ENCODE measurements at places on chromosomes 5 and 9. TPM values are rescaled to one million over a fixed set of nuclear protein-coding genes. Genes with fewer than 3 reads are reported as not detected.

- no peak for DNase-seq
Observed at GRCh38 chr5:123180178-123180577, 91.1 kb downstream of the PRDM6 start.

DNA sequence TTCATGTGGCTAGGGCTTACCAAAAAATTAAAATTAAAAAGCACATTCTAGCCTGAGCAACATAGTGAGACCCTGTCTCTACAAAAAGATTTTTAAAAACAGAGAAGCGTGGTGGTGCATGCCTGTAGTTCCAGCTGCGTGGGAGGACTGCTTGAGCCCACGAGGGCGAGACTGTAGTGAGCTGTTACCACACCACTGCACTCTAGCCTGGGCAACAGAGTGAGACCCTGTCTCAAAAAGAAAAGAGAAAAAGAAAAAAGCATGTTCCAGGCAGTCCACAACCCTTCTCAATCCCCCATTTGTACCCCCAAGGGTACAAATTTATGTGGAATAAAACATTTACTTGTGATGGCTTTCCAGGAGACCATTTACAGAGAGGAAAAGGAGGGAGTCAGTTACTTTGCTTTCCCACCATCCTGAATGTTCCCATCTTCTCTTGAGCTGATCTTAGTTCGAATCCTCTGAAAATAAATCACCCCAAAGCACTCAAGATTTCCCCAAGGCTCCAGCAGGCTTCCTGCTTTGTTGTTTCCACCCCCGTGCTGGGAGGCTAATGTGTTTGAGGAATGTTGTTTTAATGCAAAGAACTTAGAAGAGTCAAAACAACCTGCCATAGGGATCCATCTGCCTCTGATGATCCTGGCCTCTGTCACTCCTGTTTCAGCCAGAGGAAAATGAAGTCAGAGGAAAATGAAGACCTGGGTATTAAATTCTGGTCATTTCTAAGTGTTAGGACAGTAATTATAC lies 384.7 kb downstream of the BNC2 start:
- DNase-seq: no peak

DNA sequence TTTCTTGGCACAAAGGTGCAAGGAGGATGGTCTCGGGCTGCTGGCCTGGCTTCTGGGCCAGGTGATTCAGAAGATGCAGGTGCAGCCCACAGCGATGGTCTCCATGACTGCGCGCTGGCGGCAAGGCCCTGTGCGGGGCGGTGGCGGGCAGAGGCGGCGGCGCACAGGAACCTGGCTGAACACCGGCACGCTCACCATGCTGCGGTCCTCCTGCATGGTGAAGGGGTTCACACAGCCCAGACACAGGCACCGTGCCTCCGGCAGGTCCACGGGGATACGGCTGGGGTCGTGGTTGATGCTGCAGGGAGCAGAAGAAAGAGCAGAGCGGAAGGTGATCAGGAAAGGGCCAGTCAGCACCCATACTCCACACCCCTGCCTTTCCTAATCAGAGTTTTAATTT lies 4.8 kb downstream of the IL17B start:
- DNase-seq: no peak

DNA sequence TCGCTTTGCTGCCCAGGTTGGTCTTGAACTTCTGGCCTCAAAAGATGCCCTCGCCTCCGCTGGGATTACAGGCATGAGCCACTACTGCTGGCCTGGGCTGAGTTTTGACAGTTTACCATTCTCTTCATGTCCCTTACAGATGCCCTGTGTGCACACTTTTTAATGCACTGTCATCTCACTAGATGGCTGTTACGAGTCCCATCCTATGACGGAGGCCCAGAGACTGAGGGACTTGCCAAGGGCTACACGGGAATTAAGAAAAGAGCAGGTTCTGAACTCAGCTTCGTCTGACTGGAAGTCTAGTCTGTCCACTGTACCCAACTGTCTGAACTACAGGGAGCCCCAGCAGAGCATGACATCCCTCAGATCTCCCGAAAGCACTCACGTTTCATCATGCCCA lies 63.9 kb downstream of the ARHGEF37 start:
- no peak for DNase-seq

DNA sequence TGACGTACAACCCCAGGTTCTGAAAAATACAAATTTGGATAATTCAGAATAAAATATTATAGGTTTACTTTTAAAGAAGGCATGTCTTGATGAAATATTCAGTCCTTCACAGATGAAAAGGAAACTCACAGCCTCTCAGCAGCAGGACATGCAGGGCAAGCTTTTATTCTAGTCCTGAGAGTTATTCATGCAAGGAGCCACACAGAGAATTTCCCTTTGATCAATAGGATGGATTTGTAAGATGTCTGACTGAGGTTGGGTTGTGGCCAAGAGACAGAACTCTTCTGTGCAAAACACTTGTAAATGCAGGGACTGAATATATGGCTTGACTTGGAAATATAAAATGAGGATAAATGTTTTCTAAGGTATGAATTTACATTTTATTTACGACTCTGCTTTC lies 48.8 kb upstream of the TBCA start:
- DNase-seq: no peak

DNA sequence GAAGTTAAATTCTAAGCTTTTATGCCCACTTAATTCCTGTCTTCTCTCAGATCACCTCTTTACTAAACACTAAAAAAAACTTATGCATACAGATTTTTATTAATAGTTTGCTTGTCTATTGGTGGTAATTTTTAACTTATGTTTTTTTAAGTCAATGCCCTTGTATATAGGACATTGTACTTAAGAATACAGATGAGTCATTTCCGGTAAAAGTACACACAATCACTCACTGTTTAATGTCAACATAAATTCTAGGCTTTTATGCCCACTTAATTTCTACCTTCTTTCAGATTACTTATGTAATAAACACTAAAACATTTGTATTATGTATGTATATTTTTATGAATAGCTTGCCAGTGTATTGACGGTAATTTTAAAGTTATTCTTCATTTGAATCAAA lies 872.8 kb upstream of the CDH9 start:
- peak; percentile 7 for DNase-seq

- no peak for DNase-seq
Observed at GRCh38 chr9:121786543-121786948, 135.1 kb downstream of the DAB2IP start.

DNA sequence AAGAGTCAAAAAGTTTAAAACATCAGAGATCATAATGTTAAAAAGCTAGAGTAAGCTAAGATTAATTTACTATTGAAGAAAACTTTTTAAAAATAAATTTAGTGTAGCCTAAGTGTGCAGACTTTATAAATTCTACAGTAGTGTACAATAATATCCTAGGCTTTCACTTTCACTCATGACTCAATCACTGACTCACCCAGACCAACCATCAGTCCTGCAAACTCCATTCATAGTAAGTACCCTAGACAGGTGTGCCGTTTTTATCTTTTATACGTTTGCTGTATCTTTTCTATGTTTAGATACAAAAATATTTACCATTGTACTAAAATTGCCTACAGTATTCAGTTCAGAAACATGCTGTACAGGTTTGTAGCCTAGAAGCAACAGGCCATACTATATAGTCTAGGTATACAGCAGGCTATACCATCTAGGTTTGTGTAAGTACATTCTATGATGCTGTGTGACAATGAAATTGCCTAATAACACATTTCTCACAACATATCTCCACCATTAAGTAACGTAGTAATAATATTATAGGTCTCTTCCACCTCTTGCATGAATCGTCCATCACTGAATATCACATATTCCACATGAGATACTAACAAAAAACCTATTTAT lies 59.2 kb downstream of the MEGF9 start:
- DNase-seq: peak; percentile 73

GRCh38 chr5:133665571-133665970 lies 53.2 kb upstream of the FSTL4 start:
- DNase-seq: no peak

DNA sequence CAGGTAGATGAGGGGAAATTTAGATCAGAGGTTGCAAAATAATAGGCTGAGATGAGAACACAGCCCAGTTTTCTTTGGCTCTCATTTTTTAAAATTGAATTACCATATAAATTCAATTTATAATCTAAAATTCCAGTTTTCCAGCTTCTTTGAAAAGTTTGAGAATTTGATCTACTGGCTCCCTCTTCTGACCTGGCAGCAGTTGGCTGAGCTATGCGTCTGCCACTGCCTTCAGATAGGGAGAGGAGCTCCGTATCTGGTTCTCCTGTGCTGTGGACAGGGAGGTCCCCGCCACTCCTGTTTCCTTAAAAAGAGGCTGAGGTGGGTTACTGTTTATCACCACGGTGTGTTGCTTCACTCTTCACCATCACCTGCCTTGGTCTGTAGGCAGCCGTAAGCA lies 103.7 kb downstream of the ARHGAP26 start:
- DNase-seq: no peak

- DNase-seq: no peak
Observed at GRCh38 chr5:108257996-108258395, 123.9 kb downstream of the FBXL17 start.

- DNase-seq: no peak
Observed at GRCh38 chr5:82793808-82794419, 283.3 kb downstream of the TMEM167A start.

DNA sequence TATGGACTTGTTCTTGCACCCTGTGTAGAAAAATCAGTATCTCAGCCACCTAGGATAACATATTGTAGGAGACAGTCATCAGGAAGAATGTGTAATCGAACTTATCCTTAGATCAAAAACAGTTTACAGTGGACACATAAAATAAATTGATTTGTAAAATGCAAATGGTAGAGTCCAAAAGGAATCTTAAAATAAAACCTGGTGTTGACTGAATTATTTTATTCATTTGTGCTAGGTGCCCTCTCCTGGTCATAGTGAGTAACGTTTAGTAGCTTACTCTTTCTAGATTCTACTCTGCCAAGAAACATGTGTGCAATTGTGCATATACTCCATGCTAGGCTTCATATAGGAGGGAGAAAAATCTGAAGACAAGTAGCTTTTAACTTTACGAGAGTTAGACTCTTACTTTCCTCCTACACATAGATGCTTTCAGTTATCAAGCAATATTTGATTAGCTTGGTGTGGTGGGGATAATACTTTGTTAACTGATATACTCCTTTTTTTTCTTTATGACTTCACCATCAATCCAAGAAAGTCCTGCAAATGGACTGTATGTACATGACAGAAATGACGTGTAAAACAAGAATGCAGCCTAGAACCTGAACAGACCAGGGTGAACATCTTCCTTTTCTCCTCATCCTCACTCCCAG lies 23.7 kb upstream of the LOX start:
- peak; percentile 35 for DNase-seq

DNA sequence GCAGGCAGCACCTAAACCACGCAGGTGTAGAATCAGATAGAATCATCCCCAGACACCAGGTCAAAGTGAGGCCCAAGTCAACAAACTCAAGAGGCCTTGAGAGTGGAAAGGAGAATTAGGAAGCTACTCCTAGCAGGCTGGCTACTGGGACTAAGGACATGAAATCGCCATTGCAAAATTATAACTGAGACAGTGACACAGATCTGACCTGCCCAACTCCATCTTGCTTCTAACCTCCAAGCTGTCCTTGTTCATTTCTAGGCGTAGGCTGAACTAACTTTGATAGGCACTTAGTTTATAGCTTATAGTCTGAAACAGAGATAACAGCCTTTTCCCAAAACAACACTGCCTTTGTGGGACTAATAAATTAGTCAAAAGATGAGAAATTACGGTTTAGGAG lies 52.8 kb downstream of the ACTL7B start:
- no peak for DNase-seq

DNA sequence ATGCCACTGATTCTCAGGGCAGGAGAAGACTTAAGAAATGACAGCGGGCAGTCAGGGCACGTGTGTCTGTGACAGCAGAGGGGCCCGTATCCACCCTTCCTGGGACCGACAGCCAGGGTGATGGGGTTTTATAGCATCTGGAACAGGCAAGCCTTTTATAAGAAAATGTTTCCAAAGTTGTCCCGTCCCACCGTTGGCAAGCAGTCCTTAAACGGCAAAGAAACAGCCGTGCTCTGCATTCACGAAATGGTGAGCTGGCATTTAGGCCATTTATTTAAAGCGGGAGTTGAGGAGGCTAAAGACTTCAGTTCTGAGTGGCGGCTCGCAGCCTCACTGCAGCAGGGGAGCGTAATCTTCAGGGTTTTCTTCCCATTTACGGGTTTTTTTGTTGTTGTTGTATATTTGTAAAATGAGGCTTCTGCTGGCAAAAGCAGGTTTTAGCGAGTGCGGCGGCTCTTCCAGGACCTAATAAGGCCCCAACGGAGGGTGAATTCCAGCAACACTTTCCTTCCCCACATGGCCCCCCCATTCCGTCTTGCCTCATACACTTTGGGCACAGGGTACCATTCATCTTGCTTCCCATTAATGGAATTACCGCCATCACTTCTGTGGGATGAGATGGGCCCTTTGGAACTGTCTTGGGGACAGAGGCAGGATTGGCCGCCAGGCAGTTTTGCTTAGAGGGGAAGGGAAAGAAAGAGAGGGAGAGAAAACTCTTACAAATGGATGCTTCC lies 15.8 kb downstream of the NEK6 start:
- DNase-seq: no peak

- no peak for DNase-seq
Observed at GRCh38 chr5:177434437-177434836, 8.0 kb downstream of the GRK6 start.

- DNase-seq: no peak
Observed at GRCh38 chr5:25439025-25439424, 794.2 kb upstream of the CDH10 start.

DNA sequence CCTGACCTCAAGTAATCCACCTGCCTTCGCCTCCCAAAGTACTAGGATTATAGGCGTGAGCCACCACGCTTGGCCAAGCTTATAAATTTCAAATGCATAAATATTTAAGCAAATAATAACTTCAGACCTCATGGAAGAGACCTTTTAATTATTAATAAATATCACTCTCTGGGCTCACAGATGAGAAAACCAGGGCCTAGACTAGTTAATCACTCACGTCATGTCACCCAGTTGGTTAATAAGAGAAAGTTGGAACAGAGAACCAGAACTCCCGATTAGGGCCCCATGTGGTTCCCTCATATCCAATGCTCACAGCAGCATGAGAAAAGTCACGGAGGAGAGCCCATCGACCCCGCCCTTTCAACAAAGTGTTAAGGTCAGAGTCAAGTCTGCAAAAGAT lies 79.3 kb downstream of the EPB41L4A start:
- no peak for DNase-seq

GRCh38 chr5:9165546-9165945 lies 380.3 kb downstream of the SEMA5A start:
- no peak for DNase-seq

GRCh38 chr9:121217609-121218292 lies 16.1 kb upstream of the RAB14 start:
- DNase-seq: peak; percentile 51

DNA sequence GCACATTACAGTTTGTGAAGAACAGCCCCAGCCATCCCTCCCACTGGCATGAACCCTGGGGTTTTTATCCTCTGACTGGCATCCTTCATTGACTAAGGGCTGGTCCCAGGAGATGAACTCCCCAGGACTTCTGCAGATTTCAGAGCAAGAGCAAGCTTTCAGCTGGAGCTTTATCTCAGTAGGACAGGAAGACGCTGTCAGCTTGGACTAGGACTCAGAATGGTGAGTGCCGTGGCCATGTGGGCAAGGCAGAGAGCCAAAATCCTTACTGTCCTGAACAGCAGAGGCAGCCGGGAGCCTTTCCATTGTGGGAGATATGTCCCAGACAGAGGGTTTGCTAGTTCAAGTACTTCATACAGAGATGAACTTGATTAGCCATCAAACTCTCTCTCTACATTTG lies 3.2 kb upstream of the ACOT12 start:
- DNase-seq: no peak

SLC34A3 gene
- total RNA-seq: not detected

GADD45G gene
- total RNA-seq: not detected

DRD1 gene
- not detected for total RNA-seq

IL3 gene
- total RNA-seq: not detected

NIPAL4 gene
- total RNA-seq: 3.0 TPM

TESK1 gene
- total RNA-seq: 22.7 TPM

FRRS1L gene
- not detected for total RNA-seq

SLC12A7 gene
- total RNA-seq: 10.5 TPM

TSLP gene
- 20.1 TPM for total RNA-seq

ARHGEF39 gene
- total RNA-seq: 0.33 TPM

BAAT gene
- not detected for total RNA-seq
